Activated T-helper 17 cell treated with anti-CD3 and anti-CD28 coated beads, Interleukin-2, amount 50 U/mL, for 72 hours (primary cell): ENCODE measurements at places on chromosomes 5 and 9. TPM values are rescaled to one million over a fixed set of nuclear protein-coding genes. Genes with fewer than 3 reads are reported as not detected.

The GFPT2 gene
- 0.37 TPM for total RNA-seq

GRCh38 chr9:105858877-105859276, 164.5 kb downstream of the TMEM38B start:
- ATAC-seq, result peak; percentile 60

GRCh38 chr5:93055561-93055960, 525.5 kb downstream of the NR2F1-AS1 start:
- ATAC-seq, result no peak

DNA sequence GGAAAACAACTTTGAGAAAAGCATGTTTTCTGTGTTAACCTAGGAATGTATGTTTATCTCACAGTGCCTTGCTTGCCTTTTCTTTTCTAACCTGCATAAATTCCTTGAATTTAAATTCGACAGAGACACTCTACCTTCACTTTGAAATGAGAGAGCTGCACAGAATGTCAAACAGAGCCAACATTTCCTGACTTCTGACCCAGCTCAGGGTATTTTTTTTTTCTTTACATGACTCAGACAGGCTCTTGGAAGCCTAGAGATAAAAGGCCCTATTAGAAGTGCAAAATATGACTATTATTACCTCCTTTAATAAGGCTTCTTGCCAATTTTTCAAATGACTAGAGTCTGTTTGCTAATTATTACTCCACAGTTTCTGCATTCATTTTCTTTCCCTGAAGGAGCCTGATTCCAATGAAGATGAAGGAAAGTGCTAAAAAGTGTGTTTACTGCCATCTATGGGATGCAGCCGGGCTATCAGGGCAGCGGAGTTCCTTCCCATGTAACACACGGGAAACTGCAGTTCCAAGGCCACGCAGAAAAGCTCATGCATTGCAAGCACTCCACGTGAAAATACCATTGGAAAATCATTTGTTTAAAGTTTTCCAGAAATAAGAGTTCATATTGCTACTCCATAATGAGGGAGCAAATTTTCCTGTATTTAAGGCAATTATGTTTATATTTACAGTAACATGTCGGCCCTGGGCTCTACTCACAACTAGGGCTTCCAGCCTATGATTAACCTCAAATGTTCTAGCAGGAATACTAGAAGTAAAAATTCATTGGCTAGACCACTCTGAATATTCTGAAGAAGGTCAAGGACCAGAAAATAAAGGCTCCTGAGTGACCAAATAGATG, 485.6 kb downstream of the ZSWIM6 start:
- no peak for ATAC-seq

- no peak for ATAC-seq
Observed at GRCh38 chr9:16675131-16675530, 195.3 kb downstream of the BNC2 start.

GRCh38 chr5:37840053-37841034, 503 bp upstream of the GDNF start:
- no peak for ATAC-seq
